ENCODE measurements at places on chromosomes 3 and 15.

- H3K27ac ChIP-seq, result no peak overlapping the region
- H3K4me1 ChIP-seq, result peaks cover 16% of the 10 kb centered on the region
- peaks cover 2% of the 10 kb centered on the region for H3K36me3 ChIP-seq
- H3K4me3 ChIP-seq, result no peak overlapping the region
These were observed 5.0 kb downstream of the VGLL4 start for GRCh38 chr3:11638495-11639358.

DNA sequence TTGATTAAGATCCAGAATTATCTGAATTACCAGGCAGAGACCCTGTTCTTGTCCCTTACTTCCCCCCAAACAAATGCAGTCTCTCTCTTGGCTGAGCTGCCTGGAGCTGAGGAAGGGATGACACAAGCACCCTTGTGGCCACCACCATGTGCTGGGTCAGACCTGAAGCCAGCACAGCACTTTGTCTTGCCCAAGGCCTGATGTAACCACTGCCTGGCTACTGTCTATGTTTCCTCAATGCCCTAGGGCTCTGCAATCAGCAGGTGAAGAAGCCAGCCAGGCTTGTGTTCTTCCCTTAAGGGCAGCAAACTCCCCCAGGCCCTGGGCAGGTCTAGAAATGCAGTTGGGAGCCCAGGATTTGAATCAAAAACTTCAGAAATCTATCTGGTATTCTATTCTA lies 15.8 kb upstream of the CASR start:
- H3K4me1 ChIP-seq, result no peaks in the 10 kb centered on the region
- H3K4me3 ChIP-seq, result no peak overlapping the region
- H3K27ac ChIP-seq, result no peak overlapping the region
- H3K27me3 ChIP-seq, result no peaks in the 10 kb centered on the region
- peak; percentile 94 for DNase-seq
- no peaks in the 10 kb centered on the region for H3K36me3 ChIP-seq

DNA sequence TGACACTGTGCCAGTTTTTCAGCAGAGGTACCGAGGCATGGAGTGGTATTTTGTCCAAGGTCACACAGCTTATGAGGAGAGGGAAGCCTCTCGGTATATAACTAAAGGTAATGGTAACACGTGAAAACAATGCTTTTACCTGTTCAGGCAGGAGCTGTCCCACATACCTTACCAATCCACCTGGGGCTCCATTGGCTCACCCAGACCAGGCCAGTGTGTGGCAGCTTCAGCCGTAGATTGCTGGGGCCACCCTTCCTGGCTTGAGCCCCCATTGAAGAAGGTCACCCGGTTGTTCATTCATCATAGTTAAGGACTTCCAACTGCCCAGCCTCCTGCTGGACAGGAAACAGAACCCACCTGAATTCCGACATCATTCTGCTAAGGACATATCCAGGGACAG lies 9.2 kb upstream of the RPP14 start:
- H3K36me3 ChIP-seq, result no peaks in the 10 kb centered on the region
- H3K27me3 ChIP-seq, result no peaks in the 10 kb centered on the region
- no peaks in the 10 kb centered on the region for H3K4me1 ChIP-seq
- no peak overlapping the region for H3K27ac ChIP-seq

DNA sequence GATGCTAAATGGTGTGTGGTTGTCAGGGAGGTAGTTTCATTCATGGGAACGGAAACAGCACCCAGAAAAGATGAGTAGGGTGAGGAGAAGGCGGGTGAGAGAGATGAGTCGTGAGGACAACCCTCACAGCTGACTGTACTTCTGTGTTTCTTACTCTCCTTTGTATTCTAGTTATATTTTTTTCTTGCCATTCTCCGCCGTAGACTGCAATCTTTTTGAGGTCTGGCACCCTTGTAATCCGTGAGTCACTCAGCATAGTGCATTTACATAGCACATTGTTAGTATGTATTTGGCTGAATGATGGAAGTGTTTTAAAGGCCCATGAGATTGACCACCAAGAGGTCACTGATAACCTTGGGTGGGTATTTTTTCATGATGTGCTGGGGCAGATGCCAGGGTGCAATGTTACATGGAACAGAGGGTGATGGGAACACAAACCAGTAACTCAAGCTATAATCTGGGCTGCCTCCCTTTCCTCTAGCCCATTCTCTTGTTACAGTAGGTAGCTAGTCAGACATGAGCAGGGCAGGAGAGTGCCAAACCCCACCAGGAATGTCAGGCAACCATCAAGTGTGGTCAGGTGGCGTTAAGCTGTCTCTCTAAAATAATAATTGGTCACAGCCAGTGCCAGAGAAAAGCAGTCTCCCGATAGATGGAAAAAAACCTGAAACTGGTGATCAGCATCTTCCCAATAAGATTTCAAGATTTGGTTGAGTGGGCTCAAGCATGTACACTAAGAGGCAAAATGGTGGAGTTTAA lies 18.8 kb upstream of the DGKG start:
- H3K27me3 ChIP-seq, result no peaks in the 10 kb centered on the region
- H3K36me3 ChIP-seq, result no peaks in the 10 kb centered on the region
- no peak overlapping the region for H3K4me3 ChIP-seq
- no peak for DNase-seq
- no peak overlapping the region for H3K27ac ChIP-seq

- no peaks in the 10 kb centered on the region for H3K4me1 ChIP-seq
- H3K27ac ChIP-seq, result no peak overlapping the region
- H3K36me3 ChIP-seq, result no peaks in the 10 kb centered on the region
- no peaks in the 10 kb centered on the region for H3K27me3 ChIP-seq
- no peak for DNase-seq
These were observed 72.1 kb upstream of the ATP2B2 start for GRCh38 chr3:10577486-10577885.

GRCh38 chr3:155046935-155047334 lies 33.2 kb upstream of the MME start:
- no peak overlapping the region for H3K4me3 ChIP-seq
- H3K36me3 ChIP-seq, result peaks cover under 1% of the 10 kb centered on the region
- no peaks in the 10 kb centered on the region for H3K27me3 ChIP-seq
- no peak overlapping the region for H3K27ac ChIP-seq
- no peaks in the 10 kb centered on the region for H3K4me1 ChIP-seq
- no peak for DNase-seq
